ENCODE measurements at places on chromosomes 13 and 19. TPM values are rescaled to one million over a fixed set of nuclear protein-coding genes. Genes with fewer than 3 reads are reported as not detected.

Gene NCR1
- total RNA-seq, result not detected

DNA sequence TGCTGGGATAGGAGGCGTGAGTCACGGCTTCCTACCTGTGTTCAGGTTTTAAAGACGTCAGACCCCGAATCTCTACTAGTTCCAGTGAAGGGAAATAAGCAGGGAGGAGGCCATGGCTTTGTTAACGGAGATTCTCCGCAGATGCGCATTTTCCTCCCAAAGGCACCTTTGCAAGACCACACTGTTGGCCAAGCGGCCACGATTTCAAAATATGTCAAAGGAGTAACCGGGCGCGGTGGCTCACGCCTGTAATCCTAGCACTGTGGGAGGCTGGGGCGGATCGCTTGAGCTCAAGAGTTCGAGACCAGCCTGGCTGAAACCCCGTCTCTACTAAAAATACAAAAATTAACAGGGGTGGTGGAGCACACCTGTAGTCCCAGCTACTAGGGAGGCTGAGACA lies 21.9 kb downstream of the ZNF763 start:
- no peaks in the 10 kb centered on the region for H3K27me3 ChIP-seq
- H3K36me3 ChIP-seq, result peaks cover 14% of the 10 kb centered on the region
- no peak overlapping the region for H3K4me3 ChIP-seq
- DNase-seq, result no peak
- peaks cover 25% of the 10 kb centered on the region for H3K4me1 ChIP-seq

- H3K27ac ChIP-seq, result no peak overlapping the region
- H3K27me3 ChIP-seq, result no peaks in the 10 kb centered on the region
- DNase-seq, result no peak
- no peak overlapping the region for H3K4me3 ChIP-seq
- no peaks in the 10 kb centered on the region for H3K36me3 ChIP-seq
Measured at GRCh38 chr13:64234255-64234654, 2818.6 kb upstream of the PCDH20 start.

Gene OR7A5
- not detected for total RNA-seq

Gene ZNF492
- 0.71 TPM for total RNA-seq

Gene OR7C1
- not detected for total RNA-seq

- peaks cover 9% of the 10 kb centered on the region for H3K36me3 ChIP-seq
- H3K27ac ChIP-seq, result peak overlapping the region; percentile 95
- peak overlapping the region; percentile 89 for H3K4me3 ChIP-seq
- peaks cover 16% of the 10 kb centered on the region for H3K27me3 ChIP-seq
- H3K4me1 ChIP-seq, result peaks cover 60% of the 10 kb centered on the region
Measured at GRCh38 chr13:50130123-50130946, 115.1 kb downstream of the KCNRG start.

Gene SLC25A41
- 0.40 TPM for total RNA-seq

DNA sequence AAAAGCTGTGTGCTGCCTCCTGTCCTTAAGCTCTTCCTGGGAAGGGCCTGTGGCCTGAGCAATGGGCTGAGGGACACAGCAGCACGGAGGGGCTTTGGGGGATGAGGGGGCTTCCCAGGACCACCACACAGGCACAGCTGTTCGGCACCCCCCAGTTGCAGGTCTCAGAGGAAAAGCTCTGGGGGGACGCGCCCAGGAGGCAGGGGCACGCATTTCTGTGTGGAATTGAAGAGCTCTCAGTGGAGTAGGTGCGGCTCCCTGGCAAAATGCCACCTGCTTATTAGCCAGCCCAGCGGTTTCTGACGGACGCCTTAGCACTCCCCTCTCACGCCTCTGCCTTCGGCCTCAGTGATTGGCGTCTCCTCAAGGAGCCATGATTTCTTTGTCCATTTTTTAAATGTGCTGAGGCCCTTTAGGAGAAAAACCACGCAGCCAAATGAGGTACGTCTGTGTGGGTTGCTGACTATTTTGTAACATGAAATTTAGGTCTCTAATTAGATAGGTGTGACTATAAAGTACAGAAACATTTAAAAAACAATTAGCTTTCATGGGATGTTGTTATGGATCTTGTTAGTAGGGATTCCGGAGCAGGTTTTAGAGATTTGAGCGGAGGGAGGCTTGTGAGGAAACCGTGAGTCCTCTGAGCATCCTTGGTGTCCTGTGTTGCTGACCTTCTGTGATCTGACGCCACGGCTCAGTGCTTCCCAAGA lies 4.0 kb downstream of the MCF2L start:
- no peak overlapping the region for H3K4me3 ChIP-seq
- H3K4me1 ChIP-seq, result peaks cover 10% of the 10 kb centered on the region
- DNase-seq, result no peak
- no peak overlapping the region for H3K27ac ChIP-seq
- H3K36me3 ChIP-seq, result no peaks in the 10 kb centered on the region

Gene THAP8
- total RNA-seq, result 2.4 TPM

Gene PSG3
- total RNA-seq, result not detected

Gene COL4A2
- not detected for total RNA-seq

DNA sequence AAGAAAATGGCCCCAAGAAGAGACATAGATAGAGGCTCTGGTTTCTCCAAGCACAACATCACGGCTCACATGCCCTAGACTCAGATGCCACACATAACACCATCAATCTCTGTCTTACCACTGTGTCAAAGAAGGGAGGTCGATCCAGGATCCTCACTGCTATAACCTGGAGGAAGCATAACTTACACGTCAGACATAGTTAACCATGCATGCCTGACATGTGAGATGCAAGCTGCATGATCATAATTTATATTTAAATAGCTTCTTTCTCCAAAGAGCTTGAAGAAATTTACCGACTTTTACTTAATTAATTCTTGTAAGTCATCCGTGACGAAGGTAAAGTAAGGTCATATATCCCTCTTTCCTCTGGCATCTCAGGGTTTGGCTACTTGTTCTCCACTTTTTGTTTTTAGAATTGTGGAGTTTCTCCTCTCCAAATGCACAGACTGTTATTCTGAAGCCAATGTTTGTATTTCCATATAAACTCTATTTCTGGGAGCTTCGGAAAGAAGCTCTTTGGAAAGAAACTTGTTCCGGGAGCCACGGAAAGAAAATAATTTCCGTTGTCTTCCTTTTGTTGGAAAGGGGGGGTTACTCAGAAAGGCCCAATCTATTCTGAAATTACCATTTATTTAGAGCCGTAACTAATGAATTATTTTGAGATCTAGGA lies 205.6 kb downstream of the LHFPL6 start:
- H3K27ac ChIP-seq, result no peak overlapping the region
- no peaks in the 10 kb centered on the region for H3K27me3 ChIP-seq
- no peak for DNase-seq
- H3K4me1 ChIP-seq, result no peaks in the 10 kb centered on the region
- H3K4me3 ChIP-seq, result no peak overlapping the region

GRCh38 chr13:33514362-33514761 lies 228.8 kb upstream of the STARD13 start:
- DNase-seq, result no peak
- H3K36me3 ChIP-seq, result no peaks in the 10 kb centered on the region
- peaks cover 8% of the 10 kb centered on the region for H3K27me3 ChIP-seq
- H3K4me3 ChIP-seq, result no peak overlapping the region
- H3K27ac ChIP-seq, result no peak overlapping the region

- H3K4me1 ChIP-seq, result no peaks in the 10 kb centered on the region
- H3K27ac ChIP-seq, result no peak overlapping the region
- no peaks in the 10 kb centered on the region for H3K27me3 ChIP-seq
- DNase-seq, result no peak
- H3K4me3 ChIP-seq, result no peak overlapping the region
Measured at GRCh38 chr13:100361504-100361903, 227.1 kb downstream of the GGACT start.

- no peaks in the 10 kb centered on the region for H3K36me3 ChIP-seq
- DNase-seq, result peak; percentile 60
- H3K4me3 ChIP-seq, result no peak overlapping the region
- peaks cover 36% of the 10 kb centered on the region for H3K27me3 ChIP-seq
- peaks cover 2% of the 10 kb centered on the region for H3K4me1 ChIP-seq
- no peak overlapping the region for H3K27ac ChIP-seq
Measured at GRCh38 chr19:1690699-1691307, 38.4 kb upstream of the TCF3 start.

GRCh38 chr13:60267498-60268202 lies 103.9 kb upstream of the DIAPH3 start:
- no peaks in the 10 kb centered on the region for H3K36me3 ChIP-seq
- no peaks in the 10 kb centered on the region for H3K27me3 ChIP-seq
- no peaks in the 10 kb centered on the region for H3K4me1 ChIP-seq
- no peak for DNase-seq
- H3K4me3 ChIP-seq, result no peak overlapping the region

Data from activated B cell treated with CpG ODN at 0.5 μM for 24 hours (primary cell).